Esophagus squamous epithelium (tissue), 5 donors: ENCODE measurements at places on chromosomes 4 and X.

DNA sequence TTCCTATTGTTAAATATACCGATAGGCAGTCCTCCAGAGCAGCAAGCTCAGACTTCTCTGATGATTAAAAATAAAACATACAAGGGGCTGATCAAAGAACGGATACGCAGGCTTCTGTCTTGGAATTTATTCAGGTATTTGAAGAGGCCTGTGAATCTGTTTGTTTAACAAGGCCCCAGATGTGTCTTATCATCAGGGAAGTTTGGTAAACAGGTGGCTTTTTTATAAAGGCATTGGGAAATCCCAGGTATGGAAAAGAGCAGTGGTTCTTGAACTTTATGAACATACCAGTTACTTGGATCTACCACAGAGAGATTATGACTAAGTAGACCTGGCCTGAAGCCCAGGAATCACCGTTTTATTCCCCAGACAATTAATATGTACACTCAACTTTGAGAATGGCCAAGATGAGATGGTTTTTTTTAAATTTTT lies 47.9 kb downstream of the SOWAHB start:
- no peak for DNase-seq

DNA sequence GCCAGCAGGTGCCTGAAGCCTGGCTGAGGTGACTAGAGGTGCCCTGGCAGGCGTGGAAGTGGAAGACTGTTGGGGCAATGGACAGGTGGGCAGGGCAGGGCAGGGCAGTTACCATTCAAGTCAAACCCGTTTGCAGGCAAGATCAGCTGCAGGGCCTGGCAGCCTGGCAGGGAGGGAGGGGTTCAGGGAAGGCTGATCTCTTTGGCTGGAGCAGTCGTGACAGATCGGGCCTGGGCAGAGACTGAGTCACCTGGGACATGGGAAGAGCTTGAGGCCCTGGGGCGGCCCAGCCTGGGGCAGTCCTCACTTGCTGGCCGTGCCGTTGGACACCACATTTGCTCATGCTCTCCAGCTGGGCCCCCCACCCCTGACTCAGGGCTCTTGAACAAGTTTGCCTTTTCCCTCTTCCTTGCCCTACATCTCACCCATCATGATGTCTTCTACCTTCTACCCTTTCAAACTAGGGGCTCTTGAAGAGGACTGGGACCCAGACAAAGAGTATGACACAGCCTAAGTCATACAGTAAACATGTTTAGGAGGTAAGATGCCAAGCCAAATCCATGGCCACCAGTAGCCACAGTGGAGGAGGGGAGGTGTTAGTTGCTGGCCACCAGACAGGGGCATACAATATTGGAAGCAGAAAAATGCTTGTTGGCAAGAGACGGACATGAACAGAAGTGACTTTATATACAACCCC lies 2.0 kb upstream of the ZNF185 start:
- DNase-seq: no peak

DNA sequence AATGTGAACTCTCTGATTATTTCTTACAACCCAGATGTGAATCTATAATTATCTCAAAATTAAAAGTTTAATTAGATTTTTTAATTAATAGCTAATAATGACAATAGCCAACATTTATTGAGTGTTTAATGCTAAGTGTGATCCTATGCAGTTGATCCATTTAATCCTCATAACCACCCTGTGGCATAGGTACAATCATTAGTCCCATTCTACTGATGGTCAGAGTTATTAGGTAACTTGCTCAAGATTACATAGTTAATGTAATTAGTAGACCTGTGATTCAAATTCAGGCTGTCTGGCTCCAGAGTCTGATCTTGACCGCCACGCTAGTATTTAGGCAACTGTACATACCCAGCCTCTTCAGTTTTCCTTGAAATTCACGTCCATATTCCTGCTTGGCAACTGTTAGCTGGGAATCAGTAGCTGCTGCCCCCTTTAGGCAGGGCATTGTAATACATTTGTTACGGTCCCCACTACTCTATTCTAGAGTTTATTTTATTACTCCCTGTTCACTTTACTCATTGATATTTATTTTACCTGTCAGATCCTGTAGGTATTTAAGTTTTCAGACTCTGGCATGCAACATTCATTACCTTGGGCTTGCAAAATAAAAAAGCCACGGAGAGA lies 20.6 kb upstream of the TEC start:
- DNase-seq: no peak

DNA sequence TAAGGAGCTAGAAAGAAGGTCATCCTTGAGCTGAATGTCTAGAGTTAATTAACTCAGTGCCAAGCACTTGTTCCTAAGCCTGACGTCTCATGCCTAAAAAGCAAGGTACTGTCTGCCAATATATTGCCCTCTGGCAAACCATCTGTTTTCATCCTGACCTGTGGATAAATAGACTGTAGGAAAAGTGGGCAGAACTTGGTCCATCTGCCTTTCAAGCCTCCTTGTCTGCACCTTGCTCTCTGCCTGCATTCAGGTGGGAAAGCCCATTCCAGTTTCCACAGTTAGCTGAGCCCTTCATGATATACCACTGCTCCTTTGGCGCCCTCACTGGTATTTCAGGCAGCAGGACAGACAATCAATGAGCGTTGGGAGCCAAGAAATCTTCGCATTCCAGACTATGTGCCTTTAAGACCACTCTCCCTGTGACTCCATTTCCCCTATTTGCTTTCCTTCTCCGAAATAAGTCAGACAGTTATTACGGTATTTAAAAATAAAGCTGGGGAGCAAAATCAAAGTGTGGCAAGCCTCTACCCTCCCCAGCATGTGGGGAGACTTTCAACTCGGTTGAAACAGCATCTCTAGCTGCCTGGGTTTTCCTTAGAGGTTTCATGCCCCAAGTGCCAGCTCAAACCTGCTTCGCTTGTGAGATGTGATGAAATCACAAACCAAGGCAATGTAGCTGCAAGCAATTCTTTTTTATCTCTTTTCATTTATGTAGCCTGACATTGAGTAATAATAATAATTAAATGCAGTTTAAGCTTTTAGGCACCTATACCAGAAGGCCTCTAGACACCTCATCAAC lies 2.5 kb upstream of the CCDC149 start:
- no peak for DNase-seq

DNA sequence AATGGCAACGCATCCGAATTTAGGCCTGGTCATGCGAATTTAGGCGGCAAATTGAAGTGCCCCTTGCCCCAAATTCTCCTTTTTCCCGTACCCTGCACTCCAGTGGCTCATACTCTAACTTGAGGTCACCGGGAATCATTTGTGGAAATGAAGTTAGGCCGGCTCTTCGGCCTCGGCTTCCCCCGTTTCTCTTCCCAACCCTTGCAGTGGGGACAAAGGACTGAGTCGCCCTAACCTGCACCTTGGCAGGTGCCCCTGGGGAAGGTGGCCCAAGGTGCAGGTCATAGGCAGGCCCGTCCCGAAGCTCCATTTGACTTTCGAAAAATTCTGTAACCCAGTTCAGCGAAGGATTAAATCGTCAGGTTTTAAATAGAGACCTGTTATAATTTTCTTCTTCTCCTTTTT lies 811 bp downstream of the SRD5A3 start:
- DNase-seq: no peak

DNA sequence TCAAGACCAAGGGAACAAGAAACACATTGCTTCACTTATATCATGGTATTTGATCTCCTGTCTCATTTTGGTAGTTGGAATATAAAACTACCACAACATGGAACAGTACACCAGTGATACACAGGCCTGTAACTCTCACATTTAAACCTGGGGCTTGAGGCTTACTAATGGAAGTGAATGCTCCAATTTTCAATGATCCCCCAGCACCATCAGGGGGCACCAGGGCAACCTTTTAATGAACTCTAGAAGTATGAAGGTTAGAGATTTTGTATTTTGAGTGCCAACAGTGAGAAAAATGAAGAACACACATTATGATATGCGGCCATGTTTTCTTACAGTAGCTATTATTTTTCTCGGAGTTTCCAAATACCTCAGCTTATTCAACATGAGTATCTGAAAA lies 50.7 kb downstream of the C4orf33 start:
- no peak for DNase-seq
